HT1080 (cell line): ENCODE measurements at places on chromosomes 5 and 9.

- no peak for DNase-seq
Observed at GRCh38 chr5:4929092-4929655, 211.0 kb upstream of the ADAMTS16 start.

DNA sequence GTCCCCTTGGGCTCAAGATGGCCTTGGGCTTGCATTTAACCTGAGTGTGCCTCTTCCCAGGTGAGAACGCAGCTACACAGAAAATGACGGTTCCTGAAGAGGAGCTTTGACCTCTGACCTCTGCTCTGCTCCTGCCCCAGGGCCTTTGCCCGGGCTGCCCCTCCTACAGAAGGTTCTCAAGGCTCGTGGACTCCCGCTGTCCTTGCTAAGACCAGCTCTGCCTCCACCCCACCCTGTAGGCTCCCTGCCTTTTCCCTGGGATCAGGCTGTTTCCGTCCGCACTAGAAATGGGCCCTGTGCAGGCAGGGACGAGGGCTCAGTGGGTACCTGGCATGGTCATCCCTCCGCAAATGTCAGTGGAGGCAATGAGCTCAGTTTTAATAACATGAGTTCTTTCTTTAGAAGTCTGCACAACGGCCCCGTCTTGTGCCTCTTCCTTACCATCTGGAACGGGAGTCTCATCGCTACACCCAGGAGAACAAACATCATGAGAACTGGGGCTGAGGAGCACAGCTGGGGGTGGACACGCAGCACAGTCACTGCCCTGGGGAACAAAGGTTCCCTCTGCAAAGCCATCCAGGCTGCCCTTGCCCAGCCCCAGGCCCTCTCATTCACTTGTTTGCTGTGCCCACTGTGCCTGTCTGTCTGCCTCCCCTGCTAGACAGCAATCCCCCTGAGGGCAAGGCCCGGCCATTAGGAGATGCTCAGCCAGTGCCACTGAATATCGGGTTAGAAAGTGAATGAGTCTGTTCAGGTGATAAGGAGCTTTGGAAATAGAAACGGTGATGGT, 26.7 kb upstream of the LPCAT1 start:
- no peak for DNase-seq

DNA sequence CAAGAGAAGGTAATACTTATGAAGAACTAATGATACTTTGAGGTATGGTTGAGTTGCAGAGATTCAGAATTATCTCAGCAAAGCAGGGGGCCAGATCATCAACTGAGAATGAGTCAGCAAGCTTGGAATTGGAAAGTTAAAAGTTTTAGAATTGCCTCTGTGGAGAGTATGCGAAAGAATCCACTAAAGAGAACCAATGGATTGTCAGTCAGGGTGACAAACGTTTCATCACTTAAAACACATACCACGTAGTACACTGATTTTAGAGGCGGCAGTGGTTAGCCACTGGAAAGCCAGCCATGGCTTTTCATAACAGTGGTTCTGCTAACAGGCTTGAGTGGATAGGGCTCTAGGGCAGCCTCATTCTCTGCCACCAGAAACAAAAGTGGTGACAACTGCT, 30.7 kb downstream of the AOPEP start:
- DNase-seq: peak; percentile 63

DNA sequence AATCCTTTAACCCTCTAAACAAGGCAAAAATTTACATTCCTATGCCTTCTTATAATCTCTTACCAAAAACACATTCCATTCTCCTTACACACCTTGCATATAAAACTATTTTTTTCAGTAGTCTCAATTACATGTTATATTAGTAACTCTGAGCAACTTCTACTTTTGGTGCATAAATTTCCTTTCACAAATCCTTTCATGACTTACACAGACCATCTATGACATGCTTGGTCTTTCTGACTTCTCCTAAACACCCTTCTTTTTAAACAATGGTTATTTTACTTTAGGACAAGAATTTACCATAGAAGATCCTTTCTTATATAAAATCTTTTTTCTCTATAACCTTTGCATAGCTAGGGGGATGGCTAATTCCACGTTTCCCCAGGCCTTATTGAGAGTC, 208.0 kb upstream of the ARRDC3 start:
- DNase-seq: peak; percentile 5

GRCh38 chr5:172697123-172698121, 56.4 kb downstream of the NEURL1B start:
- peak; percentile 80 for DNase-seq

GRCh38 chr9:130421154-130421801, 23.5 kb upstream of the ASS1 start:
- no peak for DNase-seq

- DNase-seq: no peak
Observed at GRCh38 chr5:88119535-88120125, 149.0 kb downstream of the TMEM161B start.

GRCh38 chr9:96587338-96588315, 32.0 kb downstream of the CDC14B start:
- no peak for DNase-seq

DNA sequence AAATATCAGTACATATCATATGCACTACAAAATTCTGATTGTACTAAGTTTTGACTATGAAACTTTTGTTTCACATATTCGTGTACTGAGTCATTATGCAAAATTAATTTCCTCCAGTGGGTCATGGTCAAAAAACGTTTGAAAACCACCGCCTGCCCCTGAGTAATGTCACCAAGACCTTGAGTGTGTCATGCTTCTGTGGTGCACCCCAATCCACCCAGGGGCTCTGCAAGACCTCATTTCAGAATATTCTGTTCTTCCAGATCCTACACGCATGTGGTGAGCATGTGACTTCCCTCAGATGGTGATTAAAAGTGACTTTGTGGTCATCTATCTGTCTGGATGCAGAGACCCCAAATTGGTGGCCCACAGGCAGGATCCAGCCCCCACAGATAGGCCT, 31.0 kb downstream of the ABLIM3 start:
- DNase-seq: peak; percentile 89

GRCh38 chr9:95507464-95508241, 9.1 kb downstream of the PTCH1 start:
- peak; percentile 67 for DNase-seq

- DNase-seq: no peak
Observed at GRCh38 chr5:42994555-42995359, 45.4 kb downstream of the ANXA2R start.

DNA sequence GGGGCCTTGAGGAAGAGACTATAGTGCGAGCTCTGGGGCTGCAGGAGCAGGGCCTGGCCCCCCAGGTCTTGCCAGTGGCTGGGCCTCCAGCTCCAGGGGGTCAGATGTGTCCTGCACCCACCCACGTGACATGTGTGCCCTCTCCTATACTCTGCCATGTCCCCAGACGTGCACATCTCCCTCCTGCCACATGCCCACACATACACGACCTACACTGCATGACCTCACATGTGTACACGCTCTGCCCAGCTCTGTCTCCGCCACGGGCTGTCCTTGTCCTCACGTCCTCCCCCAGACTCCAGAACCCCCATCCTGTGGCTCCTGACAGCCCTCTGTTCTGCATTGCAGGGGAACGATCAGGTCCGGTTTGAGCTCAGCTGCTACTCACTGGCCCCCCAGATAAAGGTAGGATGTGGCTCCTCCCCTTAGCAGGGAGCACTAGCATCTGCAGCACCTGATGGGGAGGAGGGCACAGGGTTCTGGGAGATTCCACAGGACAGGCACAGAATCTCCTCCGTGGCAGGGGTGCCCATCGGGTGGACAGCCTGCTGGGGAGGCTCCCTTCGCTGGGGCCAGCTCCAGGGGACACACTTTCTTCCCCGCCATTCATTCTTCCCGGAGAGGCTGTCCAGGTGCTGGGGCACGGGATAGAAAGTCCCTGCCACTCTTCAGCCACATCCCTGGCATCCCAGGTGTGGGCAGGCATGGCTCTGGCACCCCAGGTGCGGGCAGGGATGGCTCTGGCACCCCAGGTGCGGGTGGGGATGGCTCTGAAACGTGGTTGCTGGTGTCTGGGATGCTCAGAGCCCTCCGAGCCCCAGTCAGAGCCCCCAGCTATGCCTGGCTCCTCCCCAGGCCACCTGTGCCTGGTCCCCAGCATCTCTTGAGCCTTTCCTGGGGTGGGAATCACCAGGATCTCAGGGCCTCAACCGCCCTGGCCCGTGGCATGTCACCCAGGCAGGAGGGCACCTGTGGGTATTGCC, 19.3 kb downstream of the ASS1 start:
- no peak for DNase-seq

DNA sequence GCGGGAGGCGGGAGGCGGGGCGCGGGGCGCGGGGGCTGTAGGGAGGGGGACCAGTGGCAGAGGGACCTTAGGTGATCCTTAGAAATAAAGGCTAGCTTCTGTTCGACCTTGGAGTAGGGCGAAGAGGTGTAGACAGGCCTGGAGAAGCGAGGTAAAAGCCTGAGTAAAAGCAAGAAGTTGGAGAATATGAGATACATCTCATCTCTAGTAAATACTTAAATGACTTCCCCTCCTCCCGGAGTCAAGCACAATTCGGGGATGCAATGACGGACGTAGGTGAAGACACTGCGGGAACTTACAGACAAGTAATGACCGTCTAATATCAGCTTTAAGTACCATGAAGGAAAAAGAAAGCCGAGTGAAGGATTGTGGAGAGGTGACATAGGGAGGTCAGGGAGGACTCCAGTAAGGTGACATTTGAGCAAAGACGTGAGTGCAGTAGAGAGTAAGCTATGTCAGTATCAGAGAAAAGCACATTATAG, 466 bp downstream of the SMC2 start:
- peak; percentile 25 for DNase-seq

DNA sequence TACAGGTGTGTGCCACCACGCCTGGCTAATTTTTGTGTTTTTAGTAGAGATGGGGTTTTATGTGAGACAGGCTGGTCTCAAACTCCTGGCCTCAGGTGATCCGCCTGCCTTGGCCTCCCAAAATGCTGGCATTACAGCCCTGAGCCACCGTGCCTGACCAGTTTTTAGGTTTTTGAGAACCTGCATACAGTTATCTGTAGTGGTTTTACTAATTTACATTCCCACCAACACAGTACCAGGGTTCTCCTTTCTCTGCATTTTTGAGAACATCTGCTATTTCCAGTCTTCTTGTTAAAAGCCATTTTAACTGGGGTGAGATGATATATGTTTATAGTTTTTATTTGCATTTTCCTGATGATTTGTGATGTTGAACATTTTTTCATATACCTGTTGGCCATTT, 12.8 kb downstream of the DMXL1 start:
- no peak for DNase-seq

- no peak for DNase-seq
Observed at GRCh38 chr5:151253605-151253950, 593 bp downstream of the GM2A start.

DNA sequence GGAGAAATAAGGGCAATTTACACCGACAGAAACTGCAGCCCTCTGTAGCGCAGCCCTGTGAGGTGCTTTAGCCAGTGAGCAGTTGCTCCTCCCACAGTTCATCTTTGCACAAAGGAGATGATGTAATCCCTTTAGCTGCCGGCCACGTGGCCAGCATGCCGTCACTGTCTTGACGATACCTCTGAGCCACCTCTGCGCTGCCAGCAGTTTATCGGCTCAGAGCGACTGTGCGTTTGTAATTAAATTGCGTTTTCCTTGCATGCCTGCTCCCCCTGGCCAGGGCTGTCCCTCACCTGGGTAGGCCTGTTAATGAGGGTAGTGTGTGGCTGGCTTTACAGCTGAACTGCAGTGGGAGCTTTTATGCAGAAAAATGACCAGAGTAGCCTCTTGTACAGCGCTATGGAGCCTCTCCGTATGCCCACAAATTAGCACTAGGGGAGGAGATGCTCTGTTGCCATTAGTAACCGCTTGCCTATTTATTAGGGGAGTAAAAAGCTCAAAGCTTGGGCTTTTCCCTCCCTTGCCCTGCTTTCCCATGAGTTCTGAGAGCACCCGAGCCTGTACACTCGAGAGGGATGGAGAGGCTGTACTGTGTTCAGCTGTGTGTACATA, 107.0 kb downstream of the TRIO start:
- no peak for DNase-seq

- no peak for DNase-seq
Observed at GRCh38 chr9:17121264-17121663, 13.6 kb upstream of the CNTLN start.

DNA sequence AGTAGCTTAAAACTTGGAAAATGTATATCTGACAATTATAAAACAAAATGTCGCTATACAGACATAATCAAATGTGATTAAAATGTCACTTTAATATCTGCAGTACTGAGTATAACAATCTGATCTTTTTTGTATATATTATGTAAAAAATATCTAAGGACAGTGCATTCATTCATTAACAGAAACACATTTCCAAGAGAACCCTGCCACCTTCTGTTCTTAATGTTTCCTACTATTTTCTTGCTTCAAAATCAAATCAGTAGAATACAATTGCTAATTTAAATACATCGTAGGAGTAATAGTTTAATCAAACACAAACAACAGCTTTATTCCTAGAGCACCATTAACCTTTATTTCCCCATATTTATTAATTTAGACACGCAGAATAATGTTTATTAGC, 142.6 kb upstream of the ST8SIA4 start:
- DNase-seq: no peak

DNA sequence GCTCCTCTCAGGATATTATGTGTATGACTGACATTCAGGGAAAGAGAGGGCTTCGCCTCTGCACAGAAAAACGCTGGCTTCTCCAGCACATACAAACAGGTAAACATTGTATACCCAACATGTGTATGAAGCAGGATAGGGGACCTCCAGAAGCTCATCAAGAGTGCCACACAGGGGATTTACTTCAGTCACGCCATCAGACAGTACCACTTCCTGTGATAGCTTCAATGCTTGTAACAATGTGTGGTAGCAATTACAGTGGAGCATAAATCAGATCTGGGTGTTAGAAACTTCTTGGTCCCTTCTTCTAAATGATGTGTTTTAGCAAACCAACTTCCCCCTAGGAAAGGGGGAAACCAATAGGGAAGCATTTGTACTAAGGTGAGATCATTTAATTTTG, 160.8 kb downstream of the TSSK1B start:
- no peak for DNase-seq

- peak; percentile 15 for DNase-seq
Observed at GRCh38 chr9:20015427-20015931, 226.6 kb upstream of the SLC24A2 start.

GRCh38 chr9:121915304-121915625, 177.8 kb downstream of the TTLL11 start:
- DNase-seq: no peak

- no peak for DNase-seq
Observed at GRCh38 chr5:156942064-156942463, 21.0 kb downstream of the TIMD4 start.

DNA sequence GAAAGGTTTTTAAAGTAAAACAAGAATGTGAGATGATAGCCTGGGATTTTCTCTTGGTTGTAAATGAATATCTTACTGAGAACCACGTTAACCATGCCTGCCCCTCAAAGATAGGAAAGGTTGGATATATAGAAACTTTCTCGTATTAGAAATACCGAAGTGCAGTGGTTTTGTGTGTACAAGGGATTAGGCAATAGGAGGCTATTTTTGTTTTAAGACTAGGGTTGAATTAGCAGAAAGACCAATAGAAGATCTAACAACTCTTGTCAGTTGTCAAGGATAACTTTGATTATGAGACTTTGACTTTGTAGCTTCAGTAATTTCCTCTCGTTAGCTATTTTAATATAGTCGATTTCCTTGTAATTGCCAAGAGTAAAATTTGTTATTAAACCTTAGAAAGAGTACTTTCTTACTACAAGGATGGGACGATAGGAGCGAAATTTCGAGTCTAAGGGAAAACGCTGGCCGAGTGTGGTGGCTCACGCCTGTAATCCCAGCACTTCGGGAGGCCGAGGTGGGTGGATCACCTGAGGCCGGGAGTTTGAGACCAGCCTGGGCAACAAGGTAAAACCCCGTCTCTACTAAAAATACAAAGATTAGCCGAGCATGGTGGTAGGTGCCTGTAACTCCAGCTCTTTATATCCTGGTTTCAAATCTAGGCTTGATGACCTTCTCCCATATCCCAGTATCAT, 838 bp downstream of the POLK start:
- peak; percentile 2 for DNase-seq
